Naive thymus-derived CD4-positive, alpha-beta T cell (primary cell): ENCODE measurements at places on chromosomes 13 and 19. TPM values are rescaled to one million over a fixed set of nuclear protein-coding genes. Genes with fewer than 3 reads are reported as not detected.

Gene CLDN10
- total RNA-seq, result not detected

Gene TRMT1
- total RNA-seq, result 96.4 TPM

DNA sequence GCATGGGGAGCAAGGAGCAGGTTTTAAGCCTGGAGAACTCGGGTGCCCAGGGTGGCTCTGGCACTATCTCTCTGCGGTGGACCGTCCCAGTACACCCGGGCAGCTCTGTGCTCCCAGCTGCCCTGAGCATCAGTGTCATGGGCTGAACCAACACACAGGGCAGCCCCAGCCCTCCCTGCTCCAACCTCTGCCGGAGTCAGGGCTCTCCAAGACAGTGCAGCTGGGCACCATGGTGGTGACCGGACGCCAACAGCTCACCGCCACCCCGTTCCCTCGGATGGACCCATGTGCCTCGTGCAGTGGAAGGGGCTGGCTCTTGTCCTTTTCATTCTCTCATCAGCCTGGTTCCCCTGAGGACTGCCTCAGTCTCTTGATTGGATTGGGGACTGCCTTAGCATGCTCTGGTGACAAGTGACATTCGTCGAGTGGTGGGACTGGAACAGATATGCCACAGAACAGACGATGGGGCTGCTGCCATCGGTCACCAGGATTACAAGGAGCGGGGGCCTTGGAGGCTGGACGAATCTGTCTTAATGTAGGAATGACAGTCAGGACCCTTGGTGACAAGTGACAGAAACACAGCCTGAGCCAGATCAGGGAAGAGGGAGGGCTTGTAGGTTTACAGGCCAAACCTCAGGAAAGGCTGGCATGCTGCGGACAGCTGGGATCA lies 25.7 kb upstream of the VSTM2B start:
- DNase-seq, result no peak

- DNase-seq, result no peak
Observed at GRCh38 chr19:18368504-18369222, 17.3 kb upstream of the GDF15 start.

Gene ZNF585A
- total RNA-seq, result 3.5 and 3.8 TPM in 2 replicates

- DNase-seq, result peak; percentile 51
Observed at GRCh38 chr13:28324181-28324789, 170.6 kb downstream of the FLT1 start.

- DNase-seq, result no peak
Observed at GRCh38 chr13:51682686-51683085, 98.4 kb downstream of the WDFY2 start.

GRCh38 chr19:1859331-1859781 lies 4.0 kb downstream of the KLF16 start:
- DNase-seq, result no peak

DNA sequence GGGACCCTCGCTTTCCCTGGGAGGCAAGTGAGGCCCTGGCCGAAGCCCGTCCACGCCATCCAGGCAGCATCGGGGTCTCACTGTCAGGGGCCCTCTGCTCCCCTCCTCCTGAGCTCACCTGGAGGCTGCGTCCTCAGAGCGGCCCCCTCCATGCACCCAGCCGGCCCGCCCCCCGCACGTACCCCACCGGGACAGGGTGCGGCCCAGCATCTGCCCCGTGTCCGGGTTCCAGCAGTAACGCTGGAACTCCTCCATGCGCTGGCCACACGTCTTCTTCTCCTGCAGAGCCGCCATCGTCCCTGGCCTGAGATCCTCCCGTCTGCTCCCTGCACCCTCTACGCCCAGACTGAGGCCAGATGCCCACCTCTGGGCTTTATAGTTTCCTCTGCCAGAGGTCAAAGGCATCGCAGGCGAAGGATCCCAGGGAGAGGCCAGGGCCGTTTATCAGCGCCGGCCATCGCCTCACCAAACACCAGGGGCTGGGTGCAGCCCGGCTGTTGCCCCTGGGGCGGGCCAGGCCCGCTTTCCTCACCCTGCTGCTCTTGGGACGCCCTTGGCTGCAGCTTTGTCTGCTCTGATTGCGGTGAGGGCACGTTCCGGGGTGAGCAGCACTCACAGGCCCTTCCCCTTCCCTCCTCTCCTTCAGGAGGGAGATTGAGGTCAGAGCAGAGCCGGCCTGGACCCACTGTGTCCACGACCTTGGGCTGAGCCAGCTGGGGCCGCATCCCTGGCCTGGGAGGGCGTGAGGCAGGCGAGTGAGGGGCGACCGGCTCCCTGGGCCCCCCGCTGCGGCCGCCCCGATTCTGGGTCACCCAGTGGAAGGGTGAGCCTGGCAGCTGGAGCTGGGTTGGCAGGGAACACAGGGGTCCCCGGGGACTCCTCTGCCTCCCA lies at the start of gene ATP4B:
Gene ATP4B (minus strand): TSS at position 348 of the 891 bp plus-strand sequence. CDS start 54 bp downstream, at position 294.
- no peak for DNase-seq

- DNase-seq, result peak; percentile 32
Observed at GRCh38 chr19:55454787-55455243, 6.6 kb downstream of the ISOC2 start.

Gene AMER2
- not detected in 2 replicates for total RNA-seq

Gene KLK11
- total RNA-seq, result not detected

DNA sequence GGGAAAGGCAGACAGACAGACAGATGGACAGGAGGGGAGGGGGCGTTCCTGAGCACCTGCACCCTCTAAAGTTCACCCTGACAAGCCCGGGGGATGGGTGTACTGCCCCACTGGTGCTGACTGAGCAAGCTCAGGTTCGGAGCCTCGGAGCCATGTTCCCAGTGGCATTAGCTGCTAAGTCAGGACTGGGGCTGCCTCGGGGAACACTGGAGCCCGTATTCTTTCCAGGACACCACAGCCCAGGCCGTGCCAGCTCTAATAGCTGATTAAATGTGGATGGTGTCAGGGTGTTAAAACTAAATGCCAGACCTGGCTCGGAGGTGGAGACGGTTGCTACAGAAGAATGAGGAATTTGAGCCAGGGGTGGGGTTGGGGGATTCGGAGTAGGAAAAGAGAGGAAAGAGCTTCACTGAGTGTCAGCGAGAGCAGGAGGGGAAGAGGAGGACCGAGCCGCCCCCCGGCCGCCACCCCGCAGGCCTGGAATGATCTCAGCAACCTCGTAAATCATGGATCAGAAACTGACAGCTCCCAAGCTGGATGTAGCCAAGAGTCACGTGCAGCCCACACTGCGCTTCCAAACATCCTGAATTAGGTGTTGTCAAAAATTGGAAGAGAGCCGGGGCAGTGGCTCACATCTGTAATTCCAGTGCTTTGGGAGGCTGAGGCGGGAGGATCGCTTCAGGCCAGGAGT lies 10.4 kb downstream of the MAP2K2 start:
- no peak for DNase-seq

- no peak for DNase-seq
Observed at GRCh38 chr19:9427941-9428340, 7.4 kb downstream of the ZNF266 start.

Gene UPF1
- total RNA-seq, result 115 TPM

DNA sequence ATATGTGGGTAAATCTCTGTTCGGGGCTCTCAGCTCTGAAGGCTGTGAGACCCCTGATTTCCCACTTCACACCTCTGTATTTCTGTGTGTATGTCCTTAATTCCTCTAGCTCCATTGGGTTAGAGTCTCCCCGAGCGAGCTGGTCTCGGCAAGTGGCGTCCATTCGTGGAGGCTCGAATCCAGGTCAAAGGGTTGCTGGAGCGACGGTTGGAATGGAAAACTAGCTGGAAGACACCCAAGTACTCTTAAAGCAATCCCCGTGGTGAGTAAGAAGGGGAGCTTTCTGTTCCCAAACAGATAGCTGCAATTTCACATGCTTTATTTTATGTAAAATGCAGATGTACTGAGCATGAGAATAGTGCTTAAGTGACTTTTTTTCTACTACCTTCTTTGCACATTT lies 277.5 kb upstream of the SGCG start:
- no peak for DNase-seq

Gene MBD3L1
- not detected for total RNA-seq

DNA sequence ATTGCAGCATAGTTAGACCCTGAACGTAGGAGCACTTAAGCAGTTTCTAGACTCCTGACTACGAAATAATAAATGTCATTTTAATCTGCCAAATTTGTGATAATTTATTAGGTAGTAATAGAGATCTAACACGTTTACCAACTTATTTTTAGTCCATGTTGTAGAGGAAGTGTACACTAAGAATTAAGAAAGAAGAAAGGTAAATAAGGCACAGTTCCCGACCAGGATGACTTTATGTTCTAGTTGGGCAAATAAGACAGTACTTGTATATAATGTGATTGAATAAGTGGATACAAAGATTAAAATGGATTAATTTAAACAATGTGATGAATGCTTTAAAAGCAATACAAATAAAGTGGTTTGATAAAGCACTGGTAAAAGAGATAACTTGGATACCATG lies 1306.2 kb upstream of the PCDH20 start:
- no peak for DNase-seq

GRCh38 chr19:54692298-54692615 lies 29.5 kb downstream of the LILRB4 start:
- no peak for DNase-seq

Gene ZNF865
- total RNA-seq, result 20.4 TPM

Gene PDX1
- not detected for total RNA-seq

Gene ZNF83
- total RNA-seq, result 45.3 and 49.7 TPM in 2 replicates

DNA sequence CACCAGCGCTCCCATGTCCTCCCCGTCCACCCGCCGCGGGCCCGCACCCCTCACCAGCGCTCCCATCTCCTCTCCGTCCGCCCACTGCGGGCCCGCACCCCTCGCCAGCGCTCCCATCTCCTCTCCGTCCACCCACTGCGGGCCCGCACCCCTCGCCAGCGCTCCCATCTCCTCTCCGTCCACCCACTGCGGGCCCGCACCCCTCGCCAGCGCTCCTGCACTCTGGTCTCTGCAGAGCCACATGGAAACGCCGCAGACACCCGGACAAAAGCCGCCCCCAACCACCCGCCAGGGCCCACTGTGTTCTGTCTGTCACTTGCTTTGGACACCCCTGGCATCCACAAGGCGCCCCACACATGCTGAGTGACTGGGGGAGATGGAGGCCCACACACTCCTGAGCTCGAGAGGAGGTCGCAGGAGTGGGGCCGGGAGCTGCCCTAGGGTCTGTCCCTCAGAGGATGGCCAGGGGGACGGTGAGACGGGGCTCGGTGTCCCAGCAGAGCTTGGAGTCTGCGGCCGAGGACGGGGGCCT lies 7.4 kb downstream of the CFD start:
- no peak for DNase-seq

GRCh38 chr13:23289917-23290357 lies 109.2 kb downstream of the SGCG start:
- DNase-seq, result no peak

DNA sequence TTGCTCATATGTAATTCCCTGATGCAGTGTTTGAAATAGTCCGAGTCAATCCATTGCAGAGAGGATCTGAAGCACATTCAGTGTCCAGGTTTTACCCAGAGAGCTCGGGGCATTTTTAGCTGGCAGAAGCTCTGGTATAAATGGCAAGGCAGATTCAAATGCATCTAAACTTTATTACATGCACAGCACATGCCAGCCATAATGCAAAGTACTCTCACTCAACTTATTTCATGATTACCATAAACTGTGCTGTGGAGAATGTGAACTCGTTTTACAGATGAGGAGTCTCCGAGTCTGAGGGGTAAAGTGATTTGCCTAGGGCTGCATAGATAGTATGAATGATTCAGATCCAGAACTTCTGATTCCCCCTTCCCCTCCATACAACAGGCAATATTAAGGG lies 13.5 kb upstream of the CBY2 start:
- DNase-seq, result no peak

Gene C5AR1
- 4.7 TPM for total RNA-seq

Gene EFNA2
- total RNA-seq, result not detected

- DNase-seq, result no peak
Observed at GRCh38 chr13:107807306-107808073, 407.8 kb downstream of the LIG4 start.

DNA sequence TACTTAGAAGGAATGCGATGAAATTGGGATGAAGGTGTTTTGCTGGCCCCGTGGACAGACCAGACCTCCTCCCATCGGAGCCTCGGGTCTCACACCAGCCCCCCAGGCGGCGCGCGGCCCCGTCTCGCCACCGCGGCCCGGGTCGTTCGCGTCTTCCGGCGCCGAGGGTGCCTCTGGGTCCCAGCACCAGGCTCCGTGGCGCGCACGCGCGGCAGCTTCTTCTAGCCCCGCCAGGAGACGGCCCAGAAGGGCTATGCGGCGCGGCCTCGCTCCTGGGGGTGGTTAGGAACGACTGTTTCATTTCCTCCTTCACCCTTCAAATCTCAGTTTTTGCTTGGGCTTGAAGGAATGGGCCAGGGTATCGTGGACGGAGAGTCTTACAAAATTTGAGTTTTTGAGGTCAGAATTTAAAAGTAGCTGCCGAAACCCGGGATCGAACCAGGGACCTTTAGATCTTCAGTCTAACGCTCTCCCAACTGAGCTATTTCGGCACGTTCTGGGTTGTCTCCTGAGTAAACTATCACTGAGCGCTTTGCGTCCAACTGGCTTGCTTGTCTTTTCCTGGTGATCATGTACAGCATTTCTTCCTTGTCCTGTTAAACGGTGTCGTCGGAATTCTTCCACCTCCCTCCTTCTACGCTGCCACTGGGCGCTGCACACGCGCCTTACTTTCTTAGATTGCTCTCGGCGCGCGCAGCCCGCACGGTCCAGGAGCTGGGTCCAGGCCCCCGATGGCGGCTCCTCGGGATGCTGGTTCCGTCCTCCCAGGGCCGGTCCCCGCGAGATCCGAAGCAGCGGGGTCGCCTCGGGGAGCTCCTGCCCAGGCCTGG lies 46.5 kb downstream of the TGDS start:
- peak; percentile 94 for DNase-seq

GRCh38 chr19:46256855-46257254 lies 27.3 kb downstream of the IGFL1 start:
- no peak for DNase-seq

DNA sequence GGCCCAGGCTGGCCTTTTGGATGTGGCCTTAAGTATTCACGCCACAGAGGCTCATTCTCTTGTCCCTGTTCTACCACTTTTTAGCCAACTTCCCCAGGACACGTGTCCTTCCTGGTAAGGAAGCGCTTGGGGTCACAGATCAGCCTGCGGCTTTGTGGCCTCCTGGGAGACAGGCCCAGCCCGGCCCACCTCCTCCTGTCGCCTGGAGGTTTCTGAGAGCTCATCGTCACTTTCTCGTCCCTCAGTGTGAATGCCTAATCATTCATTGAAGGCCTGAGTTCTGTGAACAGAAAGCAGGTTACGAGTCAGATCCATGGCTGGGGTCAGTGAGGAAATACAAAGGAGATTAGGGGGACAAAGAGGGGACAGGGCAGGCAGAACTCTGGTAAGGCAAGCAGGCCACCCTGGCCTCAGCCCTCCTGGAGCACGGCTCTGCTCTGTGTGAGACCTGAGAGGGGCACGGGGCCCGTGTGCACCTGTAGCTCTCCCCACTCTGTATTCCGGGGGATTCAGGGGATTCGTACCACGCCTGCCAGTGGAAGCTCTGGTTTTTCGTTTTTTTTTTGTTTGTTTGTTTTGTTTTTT lies 38.6 kb upstream of the TSHZ3 start:
- DNase-seq, result no peak

Gene ARL11
- total RNA-seq, result 0.95 TPM

GRCh38 chr13:80716610-80717081 lies 375.7 kb upstream of the SPRY2 start:
- no peak for DNase-seq

DNA sequence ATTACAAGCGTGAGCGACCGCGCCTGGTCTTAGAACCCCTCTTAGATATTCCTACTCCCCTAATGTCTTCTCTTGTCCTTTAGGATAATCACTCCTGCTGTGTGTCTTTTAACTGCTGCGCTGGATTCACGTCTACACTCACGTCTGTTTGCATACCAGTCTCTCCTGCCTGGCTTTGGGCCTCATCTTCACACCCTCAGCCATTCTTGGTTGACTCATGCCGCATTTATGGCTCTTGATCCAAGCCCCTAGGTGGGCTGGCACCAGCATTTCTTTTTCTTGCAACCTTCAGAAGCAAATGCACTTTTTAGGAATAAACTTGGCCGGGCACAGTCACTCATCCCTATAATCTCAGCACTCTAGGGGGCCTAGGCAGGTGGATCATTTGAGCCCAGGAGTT lies 22.7 kb downstream of the MYO9B start:
- DNase-seq, result no peak

Gene ZNF737
- 43.2 TPM for total RNA-seq
